Chondrocyte (in vitro differentiated cells): ENCODE measurements at places on chromosomes 4 and X. TPM values are rescaled to one million over a fixed set of nuclear protein-coding genes. Genes with fewer than 3 reads are reported as not detected.
A peak's percentile ranks its signal among the peaks of the same experiment; 100 is the strongest.

DNA sequence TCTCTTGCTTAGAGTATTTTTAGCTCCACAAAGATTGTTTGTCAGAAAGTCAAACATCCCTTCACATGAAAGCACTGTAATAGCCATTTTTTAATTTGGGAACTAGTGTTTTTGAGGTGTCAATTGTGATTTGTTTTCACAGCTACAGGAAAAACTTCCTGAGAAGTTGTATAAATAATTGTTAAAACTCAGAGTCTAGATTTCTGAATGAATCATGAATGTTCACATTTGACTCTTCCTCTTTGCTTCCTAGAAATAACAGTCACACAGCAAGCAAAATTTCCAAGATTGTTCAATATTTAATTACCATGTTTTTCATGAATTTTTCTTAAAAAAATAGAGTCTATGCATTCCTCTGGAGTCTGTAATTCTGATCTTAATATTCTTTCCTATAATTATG is 156.9 kb upstream of the SLC7A11 start:
- no peak for DNase-seq

DNA sequence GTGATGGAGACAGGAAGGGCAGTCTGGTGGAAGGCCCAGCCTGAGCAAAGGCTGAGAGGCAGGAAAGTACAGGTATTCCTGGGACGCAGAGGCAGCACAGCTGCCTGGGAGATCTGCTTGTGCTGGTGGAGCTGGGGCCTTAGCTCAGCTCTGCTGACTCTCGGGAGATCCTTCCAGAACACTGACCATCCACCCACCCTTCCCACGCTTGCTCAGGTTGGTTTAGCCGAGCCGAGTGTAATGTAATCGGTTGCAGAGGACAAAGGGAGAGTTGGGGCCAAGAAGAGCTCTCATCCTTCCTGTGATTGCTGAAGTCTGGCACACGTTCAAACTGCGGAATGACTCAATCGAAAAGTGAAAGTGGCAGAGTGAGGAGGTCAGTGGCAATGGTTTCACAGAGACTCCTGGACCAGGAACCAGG is 43.1 kb upstream of the GPR78 start:
- DNase-seq = peak; percentile 39

The SMARCA1 gene
- 123 to 126 TPM (median 123 TPM) in 3 replicates for total RNA-seq

The SPARCL1 gene
- 21.5 to 26.9 TPM (median 26.1 TPM) in 3 replicates for total RNA-seq
